ENCODE measurements at places on chromosomes 13 and 19.

GRCh38 chr19:32208060-32208459 is 137.3 kb upstream of the ZNF507 start:
- no peak for DNase-seq

DNA sequence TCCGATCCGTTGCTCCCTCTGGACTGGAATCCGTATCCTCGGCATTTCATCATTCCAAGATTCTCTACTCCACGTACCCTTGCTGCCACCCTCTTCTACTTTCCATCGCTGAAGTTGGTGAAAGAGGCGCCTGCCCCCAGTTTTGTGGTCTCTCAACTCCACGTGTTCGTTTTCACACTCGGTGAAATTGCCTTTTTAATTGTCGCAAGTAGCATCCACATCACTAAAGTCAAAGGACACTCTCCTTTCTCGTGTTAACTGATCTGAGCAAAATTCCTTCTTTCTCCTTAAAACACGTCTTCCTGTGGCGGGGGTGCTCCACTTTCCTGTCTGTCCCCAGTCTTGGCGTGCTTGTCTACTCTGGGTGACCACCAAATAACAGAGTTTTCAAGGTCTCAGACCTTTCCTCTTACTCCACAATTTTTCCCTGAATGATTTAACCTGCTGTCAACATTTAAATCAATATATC is 1.1 kb upstream of the TMTC4 start:
- DNase-seq: no peak

DNA sequence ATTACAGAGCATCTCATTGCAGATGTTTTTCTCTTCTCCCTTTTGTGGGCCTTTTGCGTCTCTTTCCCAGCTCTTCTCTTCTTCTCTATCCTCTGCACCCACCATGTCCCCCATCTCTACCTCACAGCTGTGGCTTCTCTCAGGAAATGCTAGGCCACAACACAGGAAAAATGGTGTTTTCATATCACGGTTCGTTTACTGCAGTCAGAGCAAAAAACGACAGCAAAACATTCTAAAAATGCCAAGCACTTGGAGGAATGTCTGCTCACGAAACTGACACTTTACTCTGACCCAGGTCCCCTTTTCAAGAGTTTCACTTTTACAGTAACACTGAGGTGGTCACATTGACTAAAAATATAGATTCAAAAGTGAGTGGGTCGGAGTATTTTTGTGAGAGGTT is 152.2 kb downstream of the DCT start:
- no peak for DNase-seq

DNA sequence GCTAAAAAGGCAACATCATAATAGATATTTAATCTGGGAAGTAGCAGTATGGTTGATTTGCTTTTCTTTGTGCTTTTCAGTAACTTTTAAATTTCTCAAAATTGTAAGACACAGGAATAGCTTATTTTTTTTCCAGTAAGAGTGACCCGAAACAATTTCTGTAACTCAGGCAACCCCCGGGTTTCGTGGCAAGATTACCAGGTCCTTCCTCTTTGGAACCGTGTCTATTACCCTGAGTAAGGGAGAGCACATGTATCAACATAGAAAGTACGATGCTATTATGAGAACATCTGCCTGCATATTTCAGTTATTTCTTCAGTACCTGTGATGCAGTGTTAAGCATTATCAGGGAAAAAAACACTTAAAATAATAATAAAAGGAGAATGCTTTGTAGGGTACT is 64.1 kb downstream of the DOCK9 start:
- DNase-seq: no peak

DNA sequence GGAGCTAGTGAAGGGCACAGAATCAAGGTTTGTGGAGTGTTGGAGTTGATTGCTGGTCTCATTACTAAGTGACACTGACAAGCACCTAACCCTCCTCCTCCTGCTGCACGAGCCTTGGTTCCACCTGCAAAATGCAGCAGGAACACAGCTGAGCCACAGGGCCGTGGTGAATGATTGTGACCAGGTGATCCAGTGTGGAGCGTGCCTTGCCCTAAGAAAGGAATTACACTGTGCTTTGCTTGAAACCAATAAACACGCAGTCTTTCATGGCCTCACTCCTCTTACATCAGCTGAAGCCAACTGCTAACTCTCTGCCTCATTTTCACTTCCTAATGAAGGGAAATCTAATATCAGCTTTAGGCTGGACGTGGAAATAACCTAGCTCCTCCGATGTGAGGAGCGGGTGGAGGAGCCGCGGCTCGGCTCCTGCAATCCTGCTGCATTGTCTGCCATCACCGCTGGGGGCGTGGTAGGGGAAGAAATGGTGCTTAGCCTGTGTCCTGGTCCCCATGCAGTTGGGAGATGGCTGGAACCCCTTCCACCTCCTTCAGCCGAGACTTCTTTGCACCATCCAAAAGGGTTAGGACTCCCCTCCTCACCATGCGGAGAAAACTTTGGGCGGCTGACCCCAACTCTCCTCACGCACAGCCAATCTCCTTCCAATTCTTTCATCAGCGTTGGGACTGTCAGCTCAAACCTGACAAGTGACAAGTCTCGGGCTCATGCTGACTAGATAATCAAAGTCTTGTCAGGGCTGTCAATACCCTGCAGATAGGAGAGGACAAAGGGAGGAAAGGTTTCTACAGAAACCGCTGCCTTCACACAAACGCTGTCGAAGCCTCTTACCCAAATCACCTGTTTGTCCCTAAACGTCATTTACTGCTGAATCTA is 427.9 kb downstream of the ZNF536 start:
- no peak for DNase-seq

DNA sequence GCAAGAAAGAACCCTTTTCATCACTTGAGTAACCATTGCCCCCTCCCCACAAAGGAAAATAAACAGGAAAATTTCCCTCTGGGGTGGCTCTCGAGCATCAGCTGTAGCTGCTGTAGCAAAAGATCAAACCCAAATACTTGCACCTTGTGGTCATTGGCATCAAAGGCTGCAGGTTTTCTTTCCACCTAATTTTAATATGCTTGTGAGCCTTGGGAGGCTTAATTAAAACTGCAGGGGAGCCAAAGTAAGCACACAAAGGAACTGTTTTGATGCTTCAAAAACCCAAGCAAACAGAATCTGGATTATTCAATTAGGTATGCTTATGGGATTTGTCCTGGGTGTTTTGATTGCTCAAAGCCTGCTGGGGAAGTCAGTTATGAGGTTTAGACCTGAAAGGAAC is 119.5 kb downstream of the SHISA2 start:
- no peak for DNase-seq

GRCh38 chr19:18848878-18849661 is 17.3 kb downstream of the UPF1 start:
- no peak for DNase-seq

DNA sequence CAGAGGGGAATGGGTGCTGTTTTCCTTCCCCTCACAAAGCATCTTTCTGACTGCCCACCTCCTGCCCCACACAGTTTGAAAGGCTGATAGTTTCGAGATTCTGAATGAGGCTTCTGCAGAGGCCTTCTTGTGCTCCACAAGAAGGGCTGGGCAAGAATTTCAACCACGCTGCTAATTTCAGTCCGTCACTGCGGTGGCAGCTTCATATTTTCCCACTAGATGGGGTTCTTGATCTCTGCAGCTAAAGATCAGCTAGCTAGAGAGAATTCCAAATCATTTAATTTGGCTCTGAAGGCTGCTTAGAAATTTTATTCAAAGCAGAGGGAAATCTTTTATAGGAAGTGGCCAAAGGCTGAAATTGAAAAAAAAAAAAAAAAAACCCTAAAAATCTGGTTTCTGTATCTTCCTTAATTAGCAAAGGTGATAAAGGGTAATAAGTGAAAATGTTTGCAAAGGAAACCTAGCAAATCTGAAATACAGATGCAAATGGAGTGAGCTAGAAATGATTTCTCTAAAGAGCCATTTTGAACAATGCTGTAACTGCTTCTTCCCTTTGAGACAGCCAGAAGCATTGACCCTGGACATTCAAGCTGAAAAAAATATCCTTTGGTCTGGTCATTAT is 38.0 kb upstream of the C13orf42 start:
- DNase-seq: no peak

DNA sequence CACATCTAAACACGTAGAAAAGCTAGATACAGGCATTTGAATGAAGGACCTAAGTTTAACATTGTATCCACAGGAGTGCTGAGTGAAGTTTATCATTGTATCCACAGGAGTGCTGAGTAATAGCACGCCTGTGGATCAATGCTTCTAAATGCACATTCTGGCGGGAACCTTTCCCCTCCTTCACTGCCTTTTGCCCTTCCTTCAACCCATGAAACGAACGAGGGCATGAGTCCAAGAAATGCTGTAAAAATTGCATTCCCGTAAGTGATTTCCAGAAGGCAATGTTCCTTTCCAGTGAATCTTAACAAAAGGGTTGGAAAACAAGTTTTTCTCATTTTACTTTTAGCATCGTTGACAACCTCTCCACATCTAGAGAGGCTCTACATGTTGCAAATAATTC is 88.1 kb downstream of the ZDHHC20 start:
- no peak for DNase-seq

Data from D721Med (cell line).